GDM1 (cell line): ENCODE measurements at places on chromosomes 3 and 15.

DNA sequence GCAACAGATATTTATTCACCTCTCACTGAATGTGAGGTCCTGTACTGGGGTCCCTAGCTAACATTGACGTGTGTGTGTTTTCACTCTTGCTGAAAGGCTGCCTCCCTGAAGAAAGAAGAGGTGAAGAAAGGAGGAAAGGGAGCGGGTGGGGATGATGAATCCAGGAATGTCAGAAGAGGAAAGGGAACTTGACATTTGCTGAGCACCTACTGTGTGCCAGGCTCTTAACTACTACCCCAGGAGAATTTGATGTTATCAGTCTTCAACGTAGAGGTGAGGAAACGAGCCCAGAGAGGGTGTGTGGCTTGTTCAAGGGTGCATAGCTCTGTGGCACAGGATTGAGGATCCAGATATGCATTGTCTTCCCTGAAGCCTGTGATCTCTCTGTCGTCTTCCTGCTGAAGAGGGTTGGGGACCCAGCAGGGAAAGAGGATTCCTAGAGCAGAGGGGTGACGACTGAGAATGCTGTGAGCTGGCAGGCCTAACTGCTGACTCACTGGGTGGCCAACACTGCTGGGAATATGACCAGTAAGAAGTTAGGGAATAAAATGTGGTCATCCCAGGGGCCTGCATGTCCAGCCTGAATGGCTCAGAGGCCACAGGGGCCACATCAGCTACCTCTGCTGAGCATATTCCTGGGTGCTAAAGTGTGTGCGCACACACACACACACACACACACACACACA lies 6.6 kb upstream of the ATP2B2 start:
- no peak for DNase-seq

DNA sequence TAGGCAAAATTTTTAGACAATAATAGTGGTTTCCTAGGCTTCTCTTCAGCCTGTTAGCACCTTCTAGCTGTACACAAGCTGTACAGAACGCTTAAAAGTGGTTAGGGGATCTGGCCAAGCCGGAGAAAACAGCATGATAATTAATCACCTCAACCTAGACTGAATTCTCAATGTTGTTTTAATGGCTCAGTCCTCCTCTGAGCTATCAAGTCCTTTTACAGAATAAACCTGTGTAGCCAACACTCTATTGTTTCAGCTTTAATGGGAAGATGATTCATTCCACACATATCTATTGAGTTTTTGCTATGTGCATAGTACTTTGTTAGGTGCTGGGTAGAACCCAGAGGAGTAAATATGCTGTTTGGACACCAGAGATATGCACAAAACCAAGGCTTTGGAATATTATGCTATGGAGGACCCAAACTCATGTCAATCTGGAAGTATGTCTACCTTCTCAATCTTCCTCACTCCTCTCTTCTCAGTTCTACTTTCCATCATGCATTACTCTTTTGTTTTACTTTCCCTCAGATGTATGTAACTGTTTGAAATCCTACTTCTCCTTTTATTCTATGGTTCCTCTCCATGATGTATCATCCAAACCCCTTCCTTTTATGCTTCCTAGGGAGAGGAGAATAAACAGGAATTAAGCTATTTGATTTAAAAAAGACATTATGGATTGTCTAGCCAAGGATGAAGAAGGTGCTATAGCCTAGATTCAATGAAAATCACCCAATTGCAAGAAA lies 27.6 kb upstream of the UBE2E2 start:
- DNase-seq, result no peak

GRCh38 chr15:58951388-58952007 lies 18.0 kb upstream of the SLTM start:
- DNase-seq, result no peak

DNA sequence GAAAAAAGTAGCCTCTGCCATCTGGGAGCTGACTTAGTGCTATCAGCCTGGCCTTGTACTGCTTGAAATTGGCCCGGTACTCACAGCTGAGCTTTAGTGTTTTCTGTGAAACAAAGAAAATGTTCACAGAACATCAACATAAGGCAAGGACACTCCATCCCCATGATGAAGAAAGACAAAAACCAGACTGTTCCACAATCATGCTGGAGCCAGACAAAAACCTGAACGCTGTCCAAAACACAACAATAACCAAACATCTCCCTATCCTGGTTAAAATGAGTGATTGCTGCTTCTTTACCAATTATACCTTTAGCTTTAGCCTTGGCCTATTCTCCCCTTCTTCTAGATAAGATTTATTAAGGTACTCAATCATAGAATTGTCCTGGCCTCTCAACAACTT lies 153.9 kb downstream of the CPNE4 start:
- no peak for DNase-seq

DNA sequence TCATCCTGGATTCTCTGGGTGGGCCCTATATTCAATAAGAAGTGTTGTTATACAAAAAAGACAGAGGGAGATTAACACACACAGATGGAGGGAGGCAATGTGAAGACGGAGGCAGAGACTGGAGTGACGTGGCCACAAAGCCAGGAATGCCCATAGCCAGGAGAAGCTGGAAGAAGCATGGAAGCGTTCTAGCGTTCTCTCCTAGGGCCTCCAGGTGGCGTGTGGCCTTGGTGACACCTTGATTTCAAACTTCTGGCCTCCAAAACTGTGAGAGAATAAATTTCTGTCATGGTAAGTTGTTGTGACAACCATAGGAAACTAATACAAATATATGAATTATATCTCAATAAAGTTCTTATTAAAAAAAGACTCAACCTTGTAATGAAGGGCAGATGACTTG lies 21.3 kb downstream of the THBS1 start:
- no peak for DNase-seq

- DNase-seq, result no peak
These were observed 69.9 kb downstream of the LDHAL6B start for GRCh38 chr15:59276225-59277178.

DNA sequence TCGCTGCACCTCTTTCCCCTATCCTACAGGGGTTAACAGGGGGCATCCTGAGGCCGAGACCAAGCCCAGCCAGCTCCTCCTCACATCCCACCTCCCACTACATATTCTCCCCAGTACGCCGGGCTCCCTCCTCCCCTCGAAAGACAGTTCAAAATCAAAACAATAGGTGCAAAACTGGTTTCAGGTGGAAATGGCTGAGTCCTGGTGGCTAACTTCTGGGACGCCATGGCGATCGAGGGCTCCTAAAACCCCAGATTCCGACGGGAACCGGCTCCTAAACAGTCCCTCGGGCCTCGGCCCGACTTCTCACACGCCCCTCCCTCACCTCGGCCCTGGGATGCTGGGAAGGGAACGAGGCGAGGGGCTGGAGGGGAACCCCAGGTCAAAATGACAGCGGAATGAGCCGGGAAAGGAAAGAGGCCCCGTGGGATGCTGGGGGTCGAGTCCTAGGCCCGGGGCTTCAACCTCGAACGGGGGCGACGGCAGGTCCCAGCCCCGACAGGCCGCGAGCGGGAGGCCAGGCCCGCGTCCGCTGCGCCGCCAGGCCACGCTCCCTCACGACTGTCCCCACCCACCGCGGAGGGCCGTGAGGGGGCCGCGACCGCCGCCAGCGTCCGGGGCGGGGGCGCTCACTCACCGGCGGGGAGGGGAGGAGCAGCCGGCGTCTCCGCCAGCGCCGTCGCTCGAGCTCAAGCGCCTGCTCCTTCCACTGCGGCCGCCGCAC lies 492 bp downstream of the TMCC1 start:
- DNase-seq, result peak; percentile 71

DNA sequence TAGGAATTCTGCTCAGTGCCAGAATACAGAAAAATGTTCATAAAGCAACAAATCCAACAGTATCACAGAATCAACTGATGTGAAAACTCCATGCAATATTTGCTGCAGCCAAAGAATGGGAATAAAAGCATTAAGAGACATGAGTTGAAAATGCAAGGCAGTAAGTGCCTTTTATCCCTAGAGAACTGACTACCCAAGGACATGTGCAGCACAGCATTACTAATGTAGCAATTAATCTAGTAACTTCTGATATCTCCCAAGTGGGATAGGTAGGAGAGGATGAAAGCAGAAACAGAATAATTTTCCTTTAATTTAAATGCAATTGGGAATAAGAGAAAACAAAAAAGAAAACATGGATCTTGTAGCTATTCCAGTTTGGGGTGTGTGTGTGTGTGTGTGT lies 497.5 kb upstream of the CBLB start:
- no peak for DNase-seq
